ENCODE measurements at places on chromosomes 4 and X.

- no peak for DNase-seq
Measured at GRCh38 chr4:39548425-39549067, 21.3 kb upstream of the UGDH start.

DNA sequence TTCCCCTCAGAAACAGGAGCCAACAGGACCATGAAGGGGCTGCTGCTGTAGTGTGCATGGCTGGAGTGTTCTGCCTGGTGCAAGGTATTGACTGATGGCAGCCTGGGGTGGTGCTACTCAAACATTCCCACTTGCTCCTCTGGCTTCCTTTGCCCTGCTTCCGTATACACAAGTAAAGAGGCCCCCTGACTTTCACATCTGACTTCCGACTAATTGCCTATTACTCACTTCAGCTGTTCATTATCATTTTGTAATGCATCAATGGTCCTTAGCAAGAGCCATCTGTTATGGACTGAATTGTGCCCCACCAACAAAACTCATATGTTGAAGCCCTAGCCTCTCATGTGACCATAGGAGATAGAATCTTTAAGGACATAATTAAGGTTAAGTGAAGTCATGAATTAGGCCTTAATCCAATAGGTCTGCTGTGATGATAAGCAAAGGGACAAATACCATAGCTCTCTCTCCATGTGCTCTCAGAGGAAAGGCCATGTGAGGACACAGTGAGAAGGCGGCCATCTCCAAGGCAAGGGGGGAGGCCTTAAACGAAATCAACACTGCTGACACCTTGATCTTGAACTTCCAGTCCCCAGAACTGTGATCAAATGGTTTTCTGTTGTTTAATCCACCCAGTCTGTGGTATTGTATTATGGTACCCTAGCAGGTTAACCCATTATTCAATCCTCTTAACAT is 122.5 kb upstream of the CLNK start:
- no peak for DNase-seq

DNA sequence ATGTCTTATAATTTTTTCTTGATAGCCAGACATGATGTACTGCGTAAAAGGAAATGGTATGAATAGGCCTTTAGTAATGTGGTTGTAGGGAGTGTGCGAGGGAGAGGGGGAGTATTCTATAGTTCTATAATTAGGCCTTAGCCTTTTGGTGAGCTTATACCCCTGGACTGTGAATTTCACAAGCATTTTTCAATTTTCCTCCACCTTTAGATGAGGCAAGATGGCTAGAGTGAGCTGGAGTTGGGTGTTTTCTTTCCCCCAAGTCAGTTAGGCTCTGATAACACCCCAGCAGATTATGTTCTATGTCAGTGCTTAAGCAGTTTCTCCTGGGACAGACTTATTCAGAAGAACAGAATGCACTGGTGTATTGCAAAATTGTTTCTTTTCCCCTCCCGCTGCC is 210.2 kb upstream of the NPY2R start:
- no peak for DNase-seq

- no peak for DNase-seq
Measured at GRCh38 chr4:157572284-157572683, 351.8 kb downstream of the GRIA2 start.

GRCh38 chr4:145867406-145867805 is 71.2 kb downstream of the ZNF827 start:
- no peak for DNase-seq

- no peak for DNase-seq
Measured at GRCh38 chr4:105137121-105137875, 9.4 kb upstream of the TET2 start.

GRCh38 chr4:106659371-106659770 is 290.8 kb upstream of the GIMD1 start:
- no peak for DNase-seq

- DNase-seq: no peak
Measured at GRCh38 chr4:157521906-157522305, 301.4 kb downstream of the GRIA2 start.

- peak; percentile 79 for DNase-seq
Measured at GRCh38 chrX:103628386-103629317, at the start of gene TCEAL1. TCEAL1 (plus strand) TSS chrX:103628975; CDS start chrX:103629917, 942 bp downstream.

DNA sequence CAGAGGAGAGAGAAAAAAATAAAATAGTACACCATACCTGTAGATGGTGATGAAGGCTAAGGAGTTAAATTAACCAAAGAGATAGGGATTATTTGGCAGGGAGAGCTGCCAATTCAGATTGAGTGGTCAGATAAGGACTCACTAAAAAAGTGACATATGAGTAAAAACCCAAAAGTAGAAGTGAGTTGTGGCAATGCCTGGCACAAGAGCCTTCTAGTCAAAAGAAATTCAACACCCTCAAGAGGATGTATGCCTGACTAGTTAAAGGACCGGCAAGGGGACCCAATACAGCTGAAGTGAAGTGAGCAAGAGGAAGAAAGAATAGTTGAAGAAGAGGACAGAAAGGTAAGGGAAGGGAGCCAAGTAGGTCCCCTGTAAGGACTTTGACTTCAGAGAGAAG is 34.9 kb downstream of the ELF2 start:
- DNase-seq: no peak

GRCh38 chr4:146436423-146437162 is 85.1 kb downstream of the SLC10A7 start:
- DNase-seq: no peak

- no peak for DNase-seq
Measured at GRCh38 chr4:25361253-25361652, 15.8 kb upstream of the ANAPC4 start.

GRCh38 chr4:22895482-22895881 is 202.7 kb downstream of the GBA3 start:
- no peak for DNase-seq

GRCh38 chrX:153774576-153775292 is 6.1 kb upstream of the SRPK3 start:
- DNase-seq: no peak

DNA sequence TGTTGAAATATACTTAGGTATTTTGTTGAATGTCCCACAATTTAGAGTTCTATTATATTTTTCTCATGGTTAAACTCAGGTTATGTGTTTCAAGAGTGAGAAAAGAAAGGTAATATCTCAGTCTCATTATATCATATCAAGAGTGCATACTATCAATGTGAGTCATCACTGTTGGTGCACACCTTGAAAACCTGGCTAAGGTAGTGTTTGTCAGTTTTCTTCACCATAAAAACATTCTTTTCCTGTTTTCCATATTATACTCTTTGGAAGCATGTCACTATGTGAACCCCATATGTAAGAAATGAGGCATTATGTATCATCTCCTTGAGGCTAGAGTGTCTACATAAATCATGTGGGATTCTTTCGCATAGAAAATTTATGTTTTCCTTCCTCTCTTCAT is 307.6 kb upstream of the CTSO start:
- DNase-seq: no peak

GRCh38 chr4:169107528-169107927 is 97.5 kb upstream of the CBR4 start:
- no peak for DNase-seq

GRCh38 chr4:26196567-26196966 is 124.2 kb upstream of the RBPJ start:
- DNase-seq: no peak

DNA sequence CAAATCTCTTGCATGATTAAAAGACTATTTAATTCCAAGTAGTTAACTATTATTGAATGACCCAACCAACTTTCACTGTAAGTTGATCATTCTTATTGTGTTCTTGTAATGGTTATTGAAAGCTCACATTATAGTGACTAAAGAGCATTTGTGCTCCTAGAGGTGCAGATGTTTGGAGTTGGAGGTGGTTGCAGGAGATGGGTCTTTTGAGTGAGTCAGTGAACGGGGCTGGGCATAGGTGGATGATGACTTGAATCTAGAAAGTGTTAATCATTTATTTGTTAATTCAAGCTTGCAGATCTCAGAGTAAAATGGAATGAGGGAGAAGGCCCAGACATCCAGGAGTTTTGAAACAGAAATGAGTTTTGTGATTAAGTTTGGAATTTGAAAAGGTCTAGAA is 13.7 kb downstream of the NWD2 start:
- no peak for DNase-seq

- DNase-seq: peak; percentile 79
Measured at GRCh38 chr4:39621582-39621981, 17.1 kb downstream of the SMIM14 start.

GRCh38 chr4:86847571-86847970 is 1.6 kb downstream of the SLC10A6 start:
- no peak for DNase-seq

GRCh38 chr4:102216666-102217065 is 128.6 kb downstream of the SLC39A8 start:
- no peak for DNase-seq

- no peak for DNase-seq
Measured at GRCh38 chr4:134567461-134567860, 365.9 kb upstream of the PABPC4L start.

DNA sequence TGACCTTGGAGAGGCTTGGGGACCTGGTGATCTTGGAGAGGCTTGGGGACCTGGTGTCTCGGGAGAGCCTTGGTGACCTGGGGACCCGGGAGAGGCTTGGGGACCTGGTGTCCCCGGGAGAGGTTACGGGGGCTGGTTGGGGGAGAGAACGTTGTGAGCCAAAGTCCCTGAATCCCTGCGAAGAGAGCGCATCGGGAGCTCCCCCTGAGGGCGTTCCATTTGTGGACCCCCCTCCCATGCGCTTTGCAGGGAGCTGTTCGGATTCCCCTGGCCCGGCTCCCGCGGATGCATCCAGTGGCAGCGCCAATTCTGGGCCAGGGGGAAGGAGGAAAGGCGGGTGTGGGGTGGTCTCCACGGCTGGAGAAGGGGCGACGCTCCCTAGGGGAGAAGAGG is 13.3 kb downstream of the SHOX start:
- no peak for DNase-seq

GRCh38 chrX:14753441-14753840 is 119.4 kb downstream of the FANCB start:
- DNase-seq: no peak

- no peak for DNase-seq
Measured at GRCh38 chrX:100356351-100356896, 53.6 kb downstream of the PCDH19 start.

DNA sequence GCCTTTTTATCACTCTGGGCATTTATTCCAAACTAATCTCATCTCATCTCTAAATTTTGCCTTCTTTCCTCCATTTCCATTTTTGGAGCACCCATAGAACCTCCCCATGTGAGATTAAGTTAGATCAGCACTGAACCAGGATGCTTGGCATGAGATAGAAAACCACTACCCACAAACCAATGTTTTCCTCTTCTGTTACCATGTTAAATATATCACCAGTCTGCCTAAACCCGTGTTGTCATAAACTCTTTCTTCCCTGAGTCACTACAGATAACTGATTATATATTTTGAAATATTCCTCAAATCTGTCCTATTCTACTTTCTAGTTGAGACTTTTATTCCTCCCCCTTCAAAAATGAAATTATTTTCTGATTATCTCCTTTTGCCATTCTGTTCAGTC is 37.6 kb downstream of the GABRB1 start:
- no peak for DNase-seq

DNA sequence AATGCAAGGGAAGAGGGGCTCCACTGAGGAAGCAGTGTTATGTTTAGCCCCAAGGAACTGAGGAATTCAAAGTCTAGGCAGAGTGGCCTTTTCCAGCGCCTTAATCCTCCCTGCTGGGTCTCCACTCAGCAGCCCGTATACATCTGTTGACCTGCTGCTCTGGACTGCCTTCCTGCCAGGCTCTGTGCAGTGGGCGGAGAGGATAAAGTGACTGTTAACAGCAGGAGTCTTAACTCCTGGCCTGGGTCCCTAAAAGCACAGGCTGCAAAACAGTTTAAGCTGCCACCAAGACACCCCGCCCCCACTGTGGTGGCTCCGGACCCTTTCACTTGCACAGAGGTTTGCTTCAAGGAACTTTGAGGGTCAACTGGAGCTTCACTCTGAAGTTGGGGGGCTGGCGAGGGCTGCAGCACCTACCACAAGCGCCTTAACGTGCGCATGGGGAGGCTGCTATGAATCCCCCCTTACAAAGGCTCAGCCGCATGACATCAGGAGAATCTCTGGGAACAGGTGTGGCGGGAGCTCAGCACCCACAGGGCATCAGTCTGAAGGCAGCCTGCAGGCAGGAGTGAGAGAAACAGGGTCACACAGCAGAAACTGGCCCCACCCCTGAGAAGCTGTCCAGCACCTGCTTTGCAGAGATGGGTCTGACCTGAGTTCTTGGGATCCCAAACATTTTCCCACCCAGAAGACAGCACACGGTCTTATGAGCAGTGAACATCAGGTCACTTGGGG is 358.2 kb upstream of the GATB start:
- peak; percentile 11 for DNase-seq

GRCh38 chr4:106266201-106266600 is 49.8 kb downstream of the TBCK start:
- DNase-seq: no peak

DNA sequence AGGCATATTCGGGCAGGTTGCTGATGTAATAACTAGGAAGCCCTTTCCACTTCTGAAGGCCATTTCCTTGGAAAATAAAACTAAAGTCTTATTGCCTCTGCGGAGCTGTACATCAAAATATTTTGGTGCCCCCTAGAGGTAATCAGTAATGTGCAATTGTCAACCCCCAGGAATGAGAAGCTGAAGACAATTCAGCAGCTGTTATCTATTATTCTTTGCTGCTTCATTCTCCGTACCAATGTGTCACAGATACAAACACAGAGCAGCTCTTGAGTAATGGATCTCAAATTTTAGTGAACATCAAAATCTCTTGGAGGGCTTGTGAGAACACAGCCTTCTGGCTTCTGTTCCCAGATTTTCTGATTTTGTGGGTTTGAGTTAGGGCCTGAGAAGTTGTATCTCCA is 3.5 kb upstream of the SLIT2 start:
- no peak for DNase-seq

GRCh38 chrX:64334467-64334866 is 60.8 kb downstream of the MTMR8 start:
- no peak for DNase-seq

GRCh38 chr4:167443841-167444240 is 209.5 kb upstream of the SPOCK3 start:
- DNase-seq: no peak

GRCh38 chr4:68256284-68256683 is 10.8 kb upstream of the TMPRSS11B start:
- no peak for DNase-seq

Measured in upper lobe of left lung (tissue), 6 donors.